Posterior cingulate gyrus (tissue), 11 donors: ENCODE measurements at places on chromosomes 7 and 10.

DNA sequence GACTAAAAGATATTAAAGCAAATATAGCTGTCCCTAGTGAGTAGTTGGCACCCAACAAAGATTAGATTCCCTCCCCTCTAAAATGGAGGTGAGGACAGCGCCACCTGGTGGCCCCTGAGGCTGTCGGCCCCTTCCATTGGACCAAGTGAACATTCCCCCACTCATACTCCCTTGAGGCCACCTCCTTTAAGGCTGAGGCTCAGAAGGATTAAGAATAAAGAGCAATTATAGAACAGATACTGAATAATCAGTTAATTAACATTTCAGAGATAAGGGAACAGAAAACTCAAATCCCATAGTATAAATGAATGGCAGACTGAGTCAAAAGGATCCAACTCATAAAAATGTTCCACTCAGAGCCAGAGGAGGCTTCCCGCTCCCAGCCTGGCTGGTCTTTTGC lies 130.4 kb upstream of the GHITM start:
- DNase-seq: no peak

GRCh38 chr7:116027786-116028185 lies 2.8 kb downstream of the TFEC start:
- no peak for DNase-seq

- DNase-seq: no peak
These were observed 181.3 kb upstream of the FOXK1 start for GRCh38 chr7:4500812-4501211.

DNA sequence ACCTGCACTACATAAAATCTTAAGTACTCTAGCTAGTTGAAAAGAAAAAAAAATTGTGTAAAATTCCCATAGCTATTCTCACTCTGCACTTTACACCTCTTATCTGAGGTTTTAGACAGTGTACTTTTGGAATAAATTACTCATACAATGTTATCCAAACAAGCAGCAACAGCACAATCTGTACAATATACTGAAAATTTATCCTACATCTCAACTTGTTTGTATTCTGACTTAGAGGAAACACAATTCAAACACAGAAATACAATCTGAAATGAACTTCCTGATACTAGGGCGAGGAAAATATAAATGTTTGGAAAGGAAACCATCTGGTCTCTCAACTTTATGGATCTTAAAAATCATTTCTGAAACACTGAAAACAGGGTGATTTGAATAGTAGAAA lies 381.7 kb downstream of the THSD7A start:
- no peak for DNase-seq
